ENCODE measurements at places on chromosomes 6 and 20. TPM values are rescaled to one million over a fixed set of nuclear protein-coding genes. Genes with fewer than 3 reads are reported as not detected.

The HTR1E gene
- not detected for total RNA-seq

The LGSN gene
- 0.13 TPM for total RNA-seq

The FAM217A gene
- total RNA-seq, result not detected

The MYL9 gene
- 217 TPM for total RNA-seq

The PGC gene
- not detected for total RNA-seq

The PRRT1 gene
- 1.8 TPM for total RNA-seq

The PLEKHG1 gene
- 1.0 TPM for total RNA-seq

The PTCHD4 gene
- 0.96 TPM for total RNA-seq

The HLA-DQA1 gene
- total RNA-seq, result 1.7 TPM

The GPR6 gene
- total RNA-seq, result 0.20 TPM

GRCh38 chr6:39417440-39417839 is 94.9 kb upstream of the KCNK16 start:
- DNase-seq, result no peak
- no peaks in the 10 kb centered on the region for H3K36me3 ChIP-seq
- no peak overlapping the region for H3K27ac ChIP-seq
- H3K4me1 ChIP-seq, result no peaks in the 10 kb centered on the region

- H3K27ac ChIP-seq, result no peak overlapping the region
- no peaks in the 10 kb centered on the region for H3K27me3 ChIP-seq
- no peaks in the 10 kb centered on the region for H3K36me3 ChIP-seq
- H3K4me3 ChIP-seq, result no peak overlapping the region
These were observed 143.6 kb downstream of the TFAP2B start for GRCh38 chr6:50962213-50962759.

GRCh38 chr20:16505894-16506293 is 67.4 kb downstream of the KIF16B start:
- H3K27ac ChIP-seq, result no peak overlapping the region
- DNase-seq, result no peak
- H3K27me3 ChIP-seq, result no peaks in the 10 kb centered on the region
- no peaks in the 10 kb centered on the region for H3K4me1 ChIP-seq
- H3K36me3 ChIP-seq, result peaks cover 21% of the 10 kb centered on the region

- H3K4me3 ChIP-seq, result peak overlapping the region; percentile 84
- peaks cover 2% of the 10 kb centered on the region for H3K4me1 ChIP-seq
- peak; percentile 88 for DNase-seq
- H3K27me3 ChIP-seq, result no peaks in the 10 kb centered on the region
These were observed 20.0 kb upstream of the TRIM27 start for GRCh38 chr6:28943557-28944411.

- no peak overlapping the region for H3K27ac ChIP-seq
- H3K4me1 ChIP-seq, result no peaks in the 10 kb centered on the region
- no peak overlapping the region for H3K4me3 ChIP-seq
- peaks cover 8% of the 10 kb centered on the region for H3K27me3 ChIP-seq
- no peak for DNase-seq
These were observed 50.0 kb upstream of the SUPT3H start for GRCh38 chr6:45427726-45428125.

GRCh38 chr20:60921022-60921622 is 330.9 kb upstream of the CDH4 start:
- no peak overlapping the region for H3K4me3 ChIP-seq
- H3K27ac ChIP-seq, result no peak overlapping the region
- DNase-seq, result peak; percentile 51
- no peaks in the 10 kb centered on the region for H3K36me3 ChIP-seq
- no peaks in the 10 kb centered on the region for H3K4me1 ChIP-seq

- no peaks in the 10 kb centered on the region for H3K27me3 ChIP-seq
- peak overlapping the region; percentile 93 for H3K4me3 ChIP-seq
- H3K4me1 ChIP-seq, result peaks cover 24% of the 10 kb centered on the region
- no peak for DNase-seq
- no peaks in the 10 kb centered on the region for H3K36me3 ChIP-seq
These were observed 2.0 kb downstream of the TRAM2 start for GRCh38 chr6:52574709-52575501.

DNA sequence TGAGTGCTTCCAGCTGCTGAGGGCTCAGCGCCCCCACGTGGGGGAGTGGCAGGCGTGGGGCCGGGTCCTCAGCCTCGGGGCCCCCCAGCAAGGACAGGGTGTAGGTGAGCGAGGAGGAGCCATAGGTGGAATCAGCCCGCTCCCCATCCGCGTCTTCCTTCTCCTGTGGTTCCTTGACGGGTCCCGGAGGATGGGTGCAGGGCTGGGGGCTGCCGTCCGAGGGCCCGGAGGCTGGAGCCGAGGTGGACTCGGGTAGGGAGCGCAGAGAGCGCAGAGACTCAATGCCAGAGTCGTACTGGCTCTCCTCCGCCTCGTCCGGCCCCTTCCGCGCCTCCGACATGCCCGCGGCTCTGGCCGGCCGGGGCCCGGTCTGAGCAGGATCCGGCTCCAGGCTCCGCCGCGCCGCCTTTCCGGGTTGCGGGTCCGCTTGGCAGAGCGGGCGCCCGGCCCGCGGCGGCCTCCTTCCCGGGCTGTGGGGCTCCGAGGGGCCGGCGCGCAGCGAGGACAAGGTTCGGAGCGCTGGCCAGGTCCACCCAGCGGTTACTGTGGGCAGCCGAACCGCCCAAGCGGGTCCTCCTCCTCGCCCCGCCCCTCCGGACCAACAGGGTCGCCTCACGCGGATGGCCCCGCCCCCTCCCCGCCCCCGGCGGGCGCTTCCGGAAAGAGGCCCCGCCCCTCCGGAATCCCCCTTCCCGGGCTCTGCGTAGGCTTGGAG is at the start of gene NFKBIE:
NFKBIE (minus strand) TSS at position 545 of the 715 bp plus-strand sequence; CDS start at position 340, 205 bp downstream.
- DNase-seq, result peak; percentile 94
- no peaks in the 10 kb centered on the region for H3K36me3 ChIP-seq
- H3K27ac ChIP-seq, result no peak within 1 kb of the TSS
- H3K4me1 ChIP-seq, result peaks cover 8% of the 10 kb centered on the region
- H3K4me3 ChIP-seq, result peak within 1 kb of the TSS; percentile 79

GRCh38 chr20:36541768-36542488 is 609 bp downstream of the MYL9 start:
- H3K27me3 ChIP-seq, result no peaks in the 10 kb centered on the region
- peak overlapping the region; percentile 74 for H3K4me3 ChIP-seq
- peaks cover 9% of the 10 kb centered on the region for H3K36me3 ChIP-seq
- H3K4me1 ChIP-seq, result no peaks in the 10 kb centered on the region
- peak; percentile 82 for DNase-seq

DNA sequence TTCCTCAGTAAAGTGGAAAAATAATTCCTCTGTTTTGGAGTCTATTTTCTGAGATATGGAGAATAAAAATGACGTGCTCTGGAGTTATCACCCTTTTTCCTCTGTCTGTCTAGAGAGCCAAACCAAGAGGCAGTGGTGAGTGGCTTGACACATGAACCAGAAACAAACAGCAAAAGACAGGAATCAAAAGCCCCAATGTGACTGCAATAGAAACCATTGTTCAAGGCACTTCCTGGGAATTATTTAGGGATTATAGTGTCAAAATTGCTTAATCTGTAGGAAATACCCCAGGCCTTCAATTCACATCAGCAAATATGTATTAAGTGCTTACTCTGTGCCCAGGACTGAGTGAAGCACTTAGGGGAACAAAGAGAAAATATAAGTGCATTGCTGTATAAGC is 560.4 kb upstream of the JAG1 start:
- no peak for DNase-seq
- no peak overlapping the region for H3K4me3 ChIP-seq
- H3K27ac ChIP-seq, result no peak overlapping the region
- H3K4me1 ChIP-seq, result peaks cover 3% of the 10 kb centered on the region

- no peaks in the 10 kb centered on the region for H3K27me3 ChIP-seq
- no peaks in the 10 kb centered on the region for H3K4me1 ChIP-seq
- no peak overlapping the region for H3K27ac ChIP-seq
- H3K36me3 ChIP-seq, result no peaks in the 10 kb centered on the region
These were observed 191.6 kb upstream of the THBS2 start for GRCh38 chr6:169445227-169445626.

DNA sequence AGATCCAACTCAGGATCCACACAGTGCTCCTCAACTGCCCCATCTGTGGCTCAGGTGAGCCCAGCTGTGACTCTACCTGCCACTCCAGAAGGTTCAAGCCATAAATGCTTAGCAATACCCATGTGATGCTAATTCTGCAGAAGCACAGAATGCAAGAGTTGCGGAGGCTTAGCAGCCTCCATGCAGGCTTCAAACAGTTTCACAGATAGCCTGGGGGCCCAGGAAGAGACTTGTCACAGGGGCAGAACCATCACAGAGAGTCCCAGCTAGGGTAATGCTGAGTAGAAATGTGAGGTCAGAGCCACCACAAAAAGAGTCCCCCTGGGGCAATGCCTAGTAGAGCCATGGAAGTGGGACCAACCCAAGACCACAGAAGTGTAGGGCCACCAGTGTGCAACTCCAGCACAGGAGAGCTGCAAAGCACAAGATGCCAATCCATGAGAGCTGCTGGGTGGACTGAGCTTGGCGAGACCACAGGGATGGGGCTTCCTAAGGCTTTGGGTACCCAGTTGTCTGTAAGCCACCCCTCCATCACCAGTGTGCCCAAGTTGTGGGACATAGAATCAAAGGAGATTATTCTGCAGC is 283.9 kb downstream of the UBE3D start:
- H3K27ac ChIP-seq, result no peak overlapping the region
- H3K4me1 ChIP-seq, result no peaks in the 10 kb centered on the region

GRCh38 chr6:62652692-62653328 is 366.8 kb upstream of the KHDRBS2 start:
- H3K36me3 ChIP-seq, result peaks cover 48% of the 10 kb centered on the region
- no peak overlapping the region for H3K27ac ChIP-seq
- H3K4me3 ChIP-seq, result no peak overlapping the region
- DNase-seq, result no peak

- no peak for DNase-seq
- no peaks in the 10 kb centered on the region for H3K4me1 ChIP-seq
- H3K27ac ChIP-seq, result no peak overlapping the region
- H3K36me3 ChIP-seq, result no peaks in the 10 kb centered on the region
These were observed 155.1 kb upstream of the SOX4 start for GRCh38 chr6:21438237-21438985.

DNA sequence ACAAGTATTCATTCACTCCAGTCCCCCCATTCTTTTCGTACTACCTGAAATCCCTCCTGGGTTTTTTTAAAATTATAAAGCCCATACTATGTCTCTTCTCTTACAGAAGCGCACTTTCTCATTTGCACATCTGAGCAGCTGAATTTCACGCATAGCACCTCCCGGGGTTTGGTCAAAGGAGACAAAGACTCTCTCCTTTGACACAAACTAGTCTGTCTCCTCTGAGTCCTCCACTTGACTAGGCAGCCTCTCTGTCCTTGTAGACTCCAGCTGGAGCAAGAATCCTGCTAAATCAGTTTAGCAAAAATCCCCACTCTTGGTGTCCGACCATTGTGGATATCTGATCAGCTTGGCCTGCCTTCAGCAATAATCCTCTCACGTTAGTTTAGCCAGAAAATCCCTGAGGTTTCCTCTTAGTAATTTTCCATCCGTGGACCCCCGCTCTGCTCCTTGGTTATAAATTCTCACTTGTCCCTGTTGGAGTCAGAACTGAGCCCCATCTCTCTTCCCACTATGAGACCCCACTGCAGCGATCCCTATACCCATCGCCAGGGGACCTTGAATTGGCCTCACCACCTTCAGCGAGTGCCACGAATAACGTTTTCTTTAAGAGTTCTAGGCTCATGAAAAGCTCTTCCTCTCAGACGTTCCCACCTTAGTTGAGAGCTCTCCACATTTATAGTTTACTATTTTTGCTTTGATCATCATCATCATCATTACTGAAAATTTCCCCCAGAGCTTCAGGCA is 29.0 kb downstream of the PDYN start:
- H3K4me3 ChIP-seq, result peak overlapping the region; percentile 34
- no peak overlapping the region for H3K27ac ChIP-seq
- peaks cover 5% of the 10 kb centered on the region for H3K4me1 ChIP-seq
- no peaks in the 10 kb centered on the region for H3K27me3 ChIP-seq
- no peaks in the 10 kb centered on the region for H3K36me3 ChIP-seq

DNA sequence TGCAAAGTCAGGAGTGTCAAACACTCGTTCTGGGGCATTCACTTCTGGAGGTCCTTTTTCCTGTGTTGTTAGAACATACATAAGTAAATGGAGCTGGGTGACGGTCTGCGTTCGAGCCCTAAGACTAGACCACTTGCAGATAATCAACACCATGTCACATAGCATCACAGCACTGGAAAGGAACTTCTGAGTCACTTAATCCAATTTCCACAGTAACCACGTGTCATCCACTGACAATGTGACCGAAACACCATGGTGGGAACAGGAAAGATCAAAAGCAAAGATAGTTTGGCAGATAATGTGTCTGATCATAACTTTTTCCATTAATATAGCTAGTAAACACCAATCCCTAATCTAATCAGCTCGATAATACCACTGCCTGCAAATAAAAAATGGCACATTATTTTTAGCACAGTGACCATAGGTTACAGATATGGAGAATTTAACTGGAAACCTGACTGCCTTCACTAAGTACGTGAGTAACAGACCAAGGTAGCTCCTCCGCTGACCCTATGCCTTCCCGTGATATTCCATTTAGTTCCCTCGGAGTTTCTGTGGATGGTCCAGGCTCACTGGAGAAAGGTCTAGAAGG is 34.8 kb downstream of the WRNIP1 start:
- no peaks in the 10 kb centered on the region for H3K4me1 ChIP-seq
- no peak overlapping the region for H3K4me3 ChIP-seq
- DNase-seq, result no peak
- no peak overlapping the region for H3K27ac ChIP-seq

DNA sequence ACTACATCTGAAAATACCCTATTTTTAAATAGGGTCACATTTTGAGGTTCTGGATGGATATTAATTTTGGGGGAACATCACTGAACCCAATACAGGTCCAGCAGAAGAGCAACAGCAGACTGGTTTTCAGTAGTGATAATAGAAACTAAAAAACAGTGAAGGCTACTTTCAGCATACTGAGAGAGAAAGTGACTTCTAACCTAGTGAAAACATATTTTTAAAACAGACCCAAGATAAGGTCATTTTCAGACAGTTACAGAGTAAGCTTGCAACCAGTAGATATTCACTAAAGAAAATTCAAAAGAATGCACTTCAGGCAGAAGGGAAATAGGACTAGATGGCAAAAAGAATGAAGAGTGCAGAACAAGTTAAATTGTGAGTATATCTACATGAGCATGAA is 42.0 kb upstream of the TMEM244 start:
- no peak overlapping the region for H3K27ac ChIP-seq
- no peak overlapping the region for H3K4me3 ChIP-seq
- no peak for DNase-seq
- no peaks in the 10 kb centered on the region for H3K36me3 ChIP-seq

GRCh38 chr20:358891-359555 is 12.1 kb downstream of the NRSN2 start:
- no peaks in the 10 kb centered on the region for H3K4me1 ChIP-seq
- no peak overlapping the region for H3K4me3 ChIP-seq

DNA sequence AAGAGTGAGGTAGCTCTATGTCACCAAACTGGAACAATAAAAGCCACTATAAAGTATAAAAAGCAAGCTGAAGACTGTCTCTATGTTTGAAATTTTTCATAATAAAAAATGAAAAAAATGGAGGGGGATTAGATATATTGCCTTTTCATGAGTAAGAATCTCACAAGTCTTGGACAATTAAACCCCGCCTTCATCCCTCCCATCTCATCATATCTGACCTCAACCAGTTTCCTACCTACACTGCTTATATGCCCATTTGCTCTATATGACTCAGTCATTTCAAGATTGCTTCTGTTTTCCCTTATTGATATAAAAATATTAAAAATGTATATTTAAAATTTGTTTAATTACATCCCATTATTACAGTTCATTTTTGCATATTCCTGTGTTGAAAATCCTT is 2.9 kb upstream of the TRIM39 start:
- no peak overlapping the region for H3K27ac ChIP-seq

All from H9 (cell line).